ENCODE measurements at places on chromosomes 6 and 20.

- peak; percentile 60 for DNase-seq
Observed at GRCh38 chr6:3159805-3160781, 2.7 kb upstream of the TUBB2A start.

DNA sequence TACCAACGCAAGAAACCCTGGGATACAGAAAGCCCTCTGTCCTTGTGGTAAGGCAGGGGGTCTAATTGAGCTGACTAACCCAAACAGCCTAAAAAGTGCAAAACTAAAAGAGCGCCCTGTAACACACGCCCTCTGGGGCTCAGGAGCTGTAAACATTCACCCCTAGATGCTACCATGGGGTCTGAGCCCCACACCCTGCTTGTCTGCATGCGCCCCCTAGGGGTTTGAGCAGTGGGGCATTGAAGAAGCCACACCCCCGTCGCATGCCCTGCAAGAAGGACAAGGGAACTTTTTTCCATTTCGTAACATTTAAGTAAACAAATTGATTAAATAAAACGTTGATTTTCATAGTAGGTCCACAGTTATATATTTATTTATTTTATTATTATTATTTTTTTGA is 616.9 kb upstream of the MAN1A1 start:
- DNase-seq, result no peak

DNA sequence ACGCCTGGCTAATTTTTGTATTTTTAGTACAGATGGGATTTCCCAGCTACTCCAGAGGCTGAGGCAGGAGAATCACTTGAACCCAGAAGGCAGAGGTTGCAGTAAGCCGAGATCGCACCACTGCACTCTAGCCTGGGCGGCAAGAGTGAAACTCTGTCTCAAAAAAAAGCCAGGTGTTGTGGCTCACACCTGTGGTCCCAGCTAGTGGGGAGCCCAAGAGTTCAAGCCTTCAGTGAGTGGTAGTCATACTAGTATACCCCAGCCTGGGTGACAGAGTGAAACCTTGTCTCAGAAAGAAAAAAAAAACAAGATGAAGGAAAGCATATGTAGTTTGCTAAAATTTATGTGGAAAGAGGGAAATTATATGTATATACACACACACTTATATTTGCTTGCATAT is 20.0 kb upstream of the POU5F1 start:
- DNase-seq, result no peak

- DNase-seq, result no peak
Observed at GRCh38 chr6:99354983-99355382, 5.5 kb upstream of the FAXC start.

DNA sequence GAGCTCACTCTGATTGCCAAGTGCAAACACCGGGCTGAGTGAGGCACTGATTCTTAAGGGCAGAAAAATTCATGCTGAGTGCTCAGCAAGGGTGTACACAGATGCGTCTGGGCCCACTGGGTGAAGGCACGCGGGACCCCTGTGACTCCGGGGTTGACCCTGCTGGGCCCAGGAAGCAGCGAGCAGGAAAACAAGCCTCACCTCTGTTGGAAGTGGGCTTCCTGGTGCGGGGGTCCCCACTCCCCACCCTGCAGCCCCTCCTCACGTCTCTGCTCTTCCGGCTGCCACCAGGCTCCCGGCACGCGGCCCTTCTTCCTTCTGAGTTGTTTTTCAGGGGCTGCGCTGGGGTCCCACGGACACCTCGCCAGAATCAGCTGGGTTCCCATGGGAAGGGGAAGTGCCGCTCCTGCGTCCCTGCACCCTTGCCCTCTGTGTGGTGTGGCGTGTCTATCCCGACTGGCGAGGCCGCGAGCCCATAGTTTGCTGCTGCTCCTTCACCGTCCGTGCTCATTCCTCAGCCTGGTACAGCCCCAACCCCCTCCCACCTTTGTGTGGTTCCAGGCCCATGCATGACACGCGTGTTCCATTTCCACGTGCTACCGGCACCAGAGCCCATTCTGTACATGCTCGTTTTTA is 80.6 kb upstream of the BHLHE23 start:
- DNase-seq, result no peak

DNA sequence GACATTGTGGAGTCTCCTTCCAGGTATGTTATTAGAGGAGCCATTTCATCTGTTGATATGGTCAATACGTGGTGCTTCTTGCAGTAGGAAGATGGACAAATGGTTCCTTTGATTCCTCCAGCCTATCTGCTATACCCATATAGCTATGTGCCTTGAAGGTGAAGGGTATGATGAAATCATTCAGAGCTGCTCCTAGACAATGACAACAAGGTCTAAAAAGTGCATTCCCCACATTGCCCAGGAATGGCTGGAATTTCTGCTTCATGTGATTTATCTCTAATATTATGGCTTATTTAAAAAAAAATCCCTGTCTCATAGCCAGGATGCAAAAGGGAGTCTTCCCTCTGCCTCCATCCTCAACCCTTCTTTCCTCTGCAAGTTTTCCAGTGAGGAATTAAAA is 14.1 kb downstream of the DAAM2 start:
- DNase-seq, result no peak

GRCh38 chr20:19070681-19071445 is 141.6 kb upstream of the SLC24A3 start:
- no peak for DNase-seq

- no peak for DNase-seq
Observed at GRCh38 chr6:13638626-13639025, 23.5 kb downstream of the NOL7 start.

- no peak for DNase-seq
Observed at GRCh38 chr6:56572788-56573471, 69.8 kb downstream of the DST start.

- DNase-seq, result no peak
Observed at GRCh38 chr6:104537180-104537579, 322.5 kb downstream of the HACE1 start.

DNA sequence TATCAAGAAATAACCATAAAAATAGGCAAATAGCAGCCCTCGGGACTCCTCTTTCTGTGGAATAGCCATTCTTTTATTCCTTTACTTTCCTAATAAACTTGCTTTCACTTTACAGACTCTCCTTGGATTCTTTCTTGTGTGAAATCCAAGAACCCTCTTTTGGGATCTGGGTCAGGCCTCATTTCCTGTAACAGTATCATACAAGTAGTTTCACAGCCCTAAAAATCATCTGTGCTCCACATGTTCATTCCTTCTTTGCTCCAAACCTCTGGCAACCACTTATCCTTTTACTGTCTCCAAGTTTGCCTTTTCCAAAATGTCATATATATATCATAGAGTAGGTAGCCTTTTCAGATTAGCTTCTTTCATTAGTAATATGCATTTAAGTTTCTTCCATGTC is 13.5 kb upstream of the NT5E start:
- no peak for DNase-seq

- DNase-seq, result no peak
Observed at GRCh38 chr6:132161283-132161682, 210.1 kb upstream of the CCN2 start.
